ENCODE measurements at places on chromosomes 1 and 21.

- peak; percentile 66 for DNase-seq
Observed at GRCh38 chr21:44943686-44944550, 4.1 kb downstream of the SLX9 start.

GRCh38 chr21:36510911-36511310 lies 31.0 kb upstream of the CLDN14 start:
- no peak for DNase-seq

DNA sequence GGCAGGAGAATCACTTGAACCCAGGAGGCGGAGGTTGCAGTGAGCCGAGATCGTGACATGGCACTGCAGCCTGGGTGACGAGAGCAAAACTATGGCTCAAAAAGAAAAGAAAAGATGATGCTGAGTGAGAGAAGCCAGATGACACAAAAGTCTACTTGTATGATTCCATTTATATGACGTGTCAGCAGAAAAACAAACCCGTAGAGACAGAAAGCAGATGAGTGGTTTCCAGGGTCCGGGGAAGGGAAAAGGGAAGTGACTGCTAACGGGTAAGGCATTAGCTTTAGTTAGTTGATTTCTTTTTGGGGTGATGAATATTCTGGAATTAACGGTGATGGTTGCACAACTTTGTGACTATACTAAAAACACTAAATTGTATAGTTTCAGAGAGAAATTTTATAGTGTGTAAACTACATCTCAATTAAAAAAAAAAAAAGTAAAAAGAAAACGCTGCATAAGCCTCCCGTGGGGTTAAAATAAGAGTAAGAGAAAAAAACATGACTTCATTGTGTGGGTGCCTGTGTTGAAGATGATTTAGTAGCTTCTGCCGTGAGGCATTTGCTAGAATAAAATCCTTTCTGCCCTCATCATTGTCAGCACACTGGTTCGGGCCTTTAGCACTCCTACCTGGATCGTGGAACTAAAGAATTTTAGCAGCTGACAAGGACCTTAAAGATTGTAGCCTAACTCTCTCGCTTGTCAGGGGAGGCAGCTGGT lies 24.7 kb upstream of the ATP5PO start:
- DNase-seq = no peak

- DNase-seq = no peak
Observed at GRCh38 chr1:244861683-244862082, 2.7 kb downstream of the HNRNPU start.

DNA sequence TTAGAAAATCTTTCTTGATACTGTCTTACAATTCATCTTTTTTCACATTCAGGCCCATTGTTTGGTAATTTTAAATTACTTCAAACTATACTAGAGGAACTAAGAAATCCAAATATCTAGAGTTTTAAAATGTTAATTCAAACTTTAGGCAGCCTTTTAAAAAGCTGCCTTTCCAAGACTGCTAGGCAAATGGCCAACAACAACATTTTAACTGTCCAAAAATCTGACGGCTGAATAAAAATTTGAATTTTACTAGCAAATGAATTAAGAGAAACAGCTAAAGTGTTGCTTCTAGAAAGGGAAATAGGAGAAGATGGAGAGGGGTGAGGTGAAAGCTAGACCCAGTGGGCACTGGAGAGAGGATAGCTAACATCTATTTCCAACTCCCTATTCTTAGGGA lies 17.2 kb downstream of the DPYD start:
- no peak for DNase-seq

- DNase-seq = no peak
Observed at GRCh38 chr1:60992165-60992564, 90.2 kb upstream of the NFIA start.

DNA sequence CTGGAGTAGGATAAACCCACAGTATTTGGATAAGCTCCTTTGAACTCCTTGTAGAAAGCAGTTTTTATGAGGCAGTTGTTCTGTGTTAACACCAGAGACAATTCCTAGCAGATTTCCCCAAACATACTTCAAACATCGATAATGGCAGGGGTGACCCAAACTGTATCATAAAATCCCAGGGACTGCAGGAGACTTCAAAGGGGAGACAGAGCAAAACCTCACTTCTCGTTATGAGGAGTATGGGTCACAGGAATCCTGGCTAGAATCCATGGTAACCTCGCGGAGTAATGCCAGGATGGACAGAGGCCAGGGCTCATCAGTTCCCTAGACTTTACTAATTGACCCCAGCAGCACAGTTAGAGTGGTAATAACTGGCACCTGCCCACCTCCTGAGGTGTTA lies 148.0 kb downstream of the DHRS3 start:
- no peak for DNase-seq

- no peak for DNase-seq
Observed at GRCh38 chr1:212442408-212442807, 9.7 kb downstream of the NENF start.

- DNase-seq = peak; percentile 82
Observed at GRCh38 chr1:54153535-54154439, 987 bp upstream of the CDCP2 start.

DNA sequence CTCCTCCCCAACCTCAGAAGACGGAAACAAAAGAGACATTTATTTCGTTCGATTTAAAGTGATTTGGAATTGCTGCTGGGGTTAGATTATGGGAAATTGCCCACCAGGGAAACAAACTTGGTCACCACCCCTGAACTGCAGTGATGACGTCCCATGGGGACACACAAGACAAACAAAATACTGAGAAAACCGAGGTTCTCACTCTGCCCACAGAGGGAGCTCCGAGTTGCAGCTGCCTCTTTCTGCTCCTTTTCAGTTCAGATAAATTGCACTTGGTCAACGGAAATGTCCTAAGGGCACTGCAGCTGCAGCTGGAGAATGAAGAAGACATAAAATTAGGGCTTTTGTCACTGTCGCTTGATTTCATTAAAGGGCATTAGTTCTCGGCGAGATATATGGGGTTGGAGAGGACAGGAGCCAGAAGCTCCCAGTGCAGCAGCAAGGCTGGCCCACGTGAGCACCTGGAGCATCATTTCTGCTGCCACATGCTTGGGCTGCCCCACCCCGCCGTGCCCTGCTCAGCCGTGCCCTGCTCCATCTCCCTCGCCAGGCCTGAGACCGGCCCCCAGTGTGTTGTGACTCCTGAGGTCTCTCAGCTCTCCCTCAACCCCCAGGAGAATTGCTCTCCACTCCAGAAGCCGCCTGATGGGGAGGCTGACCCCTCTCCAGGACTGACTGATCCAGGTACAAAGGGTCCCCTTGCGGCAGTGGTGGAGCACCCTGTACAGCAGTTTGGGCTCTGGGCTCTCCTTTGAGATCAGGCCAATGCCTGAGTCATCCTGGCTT lies 231.7 kb upstream of the AJAP1 start:
- no peak for DNase-seq

DNA sequence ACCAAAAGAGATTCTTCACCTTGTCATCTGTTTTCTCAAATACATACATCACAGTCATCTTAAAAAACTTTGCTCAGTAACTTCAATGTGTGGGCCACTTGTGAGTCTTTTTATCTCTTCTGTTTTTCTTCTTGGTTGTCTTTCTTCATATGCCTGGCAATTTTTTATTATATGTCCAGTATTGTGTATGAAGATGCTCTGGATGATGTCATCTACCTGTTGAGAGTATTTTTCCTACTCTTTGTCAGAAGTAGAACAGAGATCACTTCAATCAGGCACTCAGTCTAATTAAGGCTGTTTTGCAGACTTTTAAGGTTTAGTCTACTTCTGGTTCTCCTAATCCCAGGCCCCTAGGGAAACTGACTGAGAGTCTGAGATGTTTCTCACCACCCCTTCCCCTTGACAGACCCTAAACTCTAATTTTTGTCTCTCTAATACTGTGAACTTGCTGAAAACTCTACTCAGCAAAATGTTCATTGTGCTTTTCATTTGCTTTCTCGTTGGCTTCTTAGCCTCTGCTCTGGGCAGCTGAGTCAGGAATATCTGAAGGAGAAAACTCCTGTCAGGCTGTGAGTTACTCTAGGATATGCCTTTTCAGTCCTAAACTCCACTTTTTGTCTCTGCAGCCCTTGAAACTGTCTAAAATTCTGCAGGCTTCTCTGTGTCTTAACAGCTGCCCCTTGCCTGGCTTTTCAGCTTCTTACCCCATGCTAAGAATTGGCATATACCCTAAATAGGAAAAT lies 33.0 kb upstream of the DNAJC6 start:
- DNase-seq = no peak

- DNase-seq = no peak
Observed at GRCh38 chr1:242787968-242788367, 263.5 kb upstream of the PLD5 start.

DNA sequence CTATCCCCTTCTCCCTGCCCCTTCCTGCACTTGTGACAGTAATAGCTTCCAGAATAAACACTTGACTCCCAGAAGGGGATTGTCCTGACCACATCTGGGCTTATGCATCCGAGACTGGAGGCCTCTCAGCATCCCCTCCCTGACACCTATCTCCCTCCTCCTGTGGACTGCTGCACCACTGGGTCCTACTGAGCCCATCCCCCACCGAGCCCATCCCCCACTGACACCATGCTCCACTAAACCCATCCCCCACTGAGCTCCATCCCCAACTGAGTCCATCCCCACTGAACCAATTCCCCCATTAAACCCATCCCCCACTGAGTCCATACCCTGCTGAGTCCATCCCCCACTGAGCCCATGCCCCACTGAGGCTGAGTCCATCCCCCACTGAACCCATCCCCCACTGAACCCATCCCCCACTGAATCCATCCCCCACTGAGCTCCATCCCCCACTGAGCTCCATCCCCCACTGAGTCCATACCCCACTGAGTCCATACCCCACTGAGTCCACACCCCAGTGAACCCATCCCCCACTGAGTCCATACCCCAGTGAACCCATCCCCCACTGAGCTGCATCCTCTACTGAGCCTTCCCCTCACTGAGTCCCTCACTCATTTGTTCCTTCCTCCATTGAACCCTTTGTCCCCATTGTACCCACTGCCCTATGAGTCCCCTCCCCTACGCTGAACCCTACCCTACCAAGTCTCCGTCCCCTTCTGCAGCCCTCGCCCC lies 5.6 kb downstream of the PDZK1IP1 start:
- peak; percentile 21 for DNase-seq

- no peak for DNase-seq
Observed at GRCh38 chr21:45284456-45284741, 3.3 kb downstream of the POFUT2 start.

DNA sequence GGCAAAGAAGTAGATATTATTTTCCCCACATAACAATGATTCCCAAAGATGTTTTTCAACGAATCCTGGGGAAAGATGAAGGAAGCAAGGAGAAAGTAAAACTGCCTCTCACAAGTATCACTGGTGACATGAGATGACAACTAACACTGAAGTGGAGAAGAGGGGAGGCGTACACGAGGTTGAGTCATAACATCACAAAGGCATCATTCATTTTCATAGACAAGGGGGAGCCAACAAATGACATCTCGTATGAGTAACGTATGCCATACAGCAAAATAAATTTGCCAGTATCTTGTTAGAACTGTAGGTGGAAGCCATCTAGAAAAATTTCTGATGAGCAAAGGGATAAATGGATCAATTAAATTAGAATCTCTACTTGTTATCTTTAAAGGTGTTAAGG lies 56.6 kb downstream of the ATP1B1 start:
- DNase-seq = no peak

GRCh38 chr1:172895050-172895460 lies 155.7 kb downstream of the TNFSF18 start:
- DNase-seq = no peak

- DNase-seq = no peak
Observed at GRCh38 chr1:176136891-176137290, 70.2 kb downstream of the COP1 start.

- DNase-seq = no peak
Observed at GRCh38 chr1:82897549-82897948, 1096.8 kb downstream of the ADGRL2 start.

GRCh38 chr1:4464478-4464877 lies 189.9 kb upstream of the AJAP1 start:
- no peak for DNase-seq

DNA sequence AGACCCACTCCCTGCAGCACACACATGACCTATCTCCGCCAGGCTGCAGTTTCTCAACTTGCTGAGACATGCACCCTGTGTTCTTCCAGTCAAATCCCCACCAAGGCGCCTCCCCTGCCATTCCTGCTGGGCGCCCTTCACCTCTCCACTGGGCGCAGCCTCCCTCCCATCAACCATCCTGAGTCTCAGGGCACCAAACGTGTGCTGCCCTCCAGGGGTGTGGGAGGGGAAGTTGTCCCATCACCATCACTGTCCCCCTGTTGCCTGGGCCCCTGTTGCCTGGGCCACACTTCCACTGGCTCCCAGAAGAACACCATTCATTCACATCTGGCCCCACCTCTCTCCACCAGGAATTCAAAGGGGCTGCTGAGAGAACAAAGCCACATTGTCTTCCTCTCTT lies 44.9 kb upstream of the EFHD2 start:
- no peak for DNase-seq

GRCh38 chr1:166956872-166957271 lies 18.5 kb downstream of the ILDR2 start:
- DNase-seq = no peak

DNA sequence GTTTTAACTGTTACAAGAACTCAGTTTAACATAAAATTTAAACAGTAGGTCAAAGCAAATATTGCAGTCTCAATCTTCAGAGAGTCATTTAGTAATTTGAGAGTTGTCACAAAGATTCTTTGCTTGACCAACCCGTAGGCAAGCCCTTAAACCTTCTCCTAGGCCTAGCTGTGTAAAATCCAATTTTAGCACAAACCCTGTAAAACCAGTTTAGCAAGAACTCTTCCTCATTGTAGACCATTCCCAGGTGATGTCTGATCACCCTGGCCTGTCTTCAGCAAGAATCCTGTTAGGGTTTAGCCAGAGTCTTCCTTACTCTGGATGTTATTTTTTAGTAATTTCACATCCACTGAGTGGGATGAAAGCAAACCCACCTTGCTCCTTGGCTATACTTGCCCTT lies 30.1 kb downstream of the LRIG2 start:
- DNase-seq = no peak

DNA sequence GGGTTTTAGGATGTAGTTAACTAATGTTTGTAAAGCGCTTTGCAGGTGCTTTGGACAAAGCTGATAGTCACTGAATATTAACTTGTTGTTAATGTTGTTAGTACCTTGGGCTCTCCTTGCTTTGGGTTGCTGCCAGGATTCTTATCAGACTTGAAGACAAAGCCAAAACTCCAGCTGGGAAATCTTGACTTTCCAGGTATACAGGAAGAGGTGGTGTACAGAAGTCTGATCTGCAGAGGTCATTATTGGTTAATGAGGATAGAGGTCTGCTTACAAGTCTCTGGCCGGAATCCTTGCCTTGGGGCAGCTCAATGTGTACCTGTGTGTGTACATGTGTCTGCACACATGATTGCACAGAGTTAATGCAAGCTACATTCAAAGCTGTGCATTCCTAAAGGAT lies 96.0 kb upstream of the POU3F1 start:
- DNase-seq = no peak

- DNase-seq = no peak
Observed at GRCh38 chr1:92848201-92848600, 16.4 kb downstream of the RPL5 start.

- DNase-seq = no peak
Observed at GRCh38 chr1:239418681-239419080, 32.3 kb downstream of the CHRM3 start.

Data from aorta (tissue), 5 donors.